ENCODE measurements at places on chromosomes 7 and 10.

- no peak for DNase-seq
These were observed 14.9 kb upstream of the MRPS24 start for GRCh38 chr7:43884209-43884608.

DNA sequence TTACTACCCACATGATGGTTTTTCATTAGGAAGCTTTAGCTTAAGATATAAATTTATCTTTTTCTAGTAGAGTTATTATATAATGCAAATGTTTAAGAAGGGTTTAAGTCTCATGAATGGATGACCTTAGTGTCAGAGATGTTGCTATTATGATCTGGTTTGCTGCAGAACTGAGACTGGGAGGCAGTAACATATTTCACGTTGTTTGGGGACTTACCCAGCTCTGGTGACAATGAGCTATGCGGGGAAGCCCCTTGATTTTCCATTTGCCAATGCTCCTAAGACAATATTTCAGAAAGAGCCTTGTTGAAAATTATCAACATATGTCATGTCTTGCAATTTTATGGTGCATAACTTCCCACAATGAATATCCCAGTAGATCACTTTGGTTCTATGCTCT lies 754.6 kb downstream of the REEP3 start:
- DNase-seq: no peak

- DNase-seq: no peak
These were observed 813.4 kb downstream of the ANKRD7 start for GRCh38 chr7:119037941-119038340.

DNA sequence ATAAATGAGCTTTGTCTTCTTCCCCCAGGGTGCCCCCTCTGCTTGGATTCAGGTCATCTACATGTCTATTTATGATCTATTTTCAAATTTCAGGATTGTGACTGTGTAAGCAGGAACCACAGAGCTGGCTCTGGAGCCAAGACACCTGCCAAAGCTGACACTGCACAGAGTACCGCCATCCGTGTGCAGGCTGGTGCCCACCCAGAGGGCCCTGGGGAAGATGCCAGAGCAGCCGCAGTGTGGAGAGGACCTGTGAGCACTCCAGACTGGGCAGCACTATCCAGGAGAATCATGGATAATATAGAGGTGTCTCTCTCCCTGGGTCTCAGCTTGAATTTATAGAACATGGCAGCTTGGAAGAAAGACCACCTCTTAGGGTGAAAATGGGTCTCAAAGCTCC lies 577.5 kb downstream of the GRID1 start:
- no peak for DNase-seq

GRCh38 chr10:120765226-120765803 lies 85.8 kb upstream of the WDR11 start:
- DNase-seq: no peak

Measured in stimulated activated CD8-positive, alpha-beta memory T cell treated with anti-CD3 and anti-CD28 coated beads, Interleukin-2, amount 100 ng/mL, for 1 hour (primary cell).